Sciatic nerve (tissue), 2 donors: ENCODE measurements at places on chromosomes 3 and 15. TPM values are rescaled to one million over a fixed set of nuclear protein-coding genes. Genes with fewer than 3 reads are reported as not detected.

The FETUB gene
- total RNA-seq = not detected

The HIGD2B gene
- total RNA-seq = not detected

The PLSCR2 gene
- total RNA-seq = 0.71 TPM

The LRRN1 gene
- 10.4 TPM for total RNA-seq

The NR1I2 gene
- not detected for total RNA-seq

The CCR1 gene
- total RNA-seq = 16.5 TPM

The GRAMD2A gene
- total RNA-seq = 6.7 TPM

The ERICH6 gene
- 0.49 TPM for total RNA-seq

The SEMA7A gene
- 30.9 TPM for total RNA-seq

The CLDN18 gene
- 0.09 TPM for total RNA-seq

The RASGRF1 gene
- 3.0 TPM for total RNA-seq

The DHX30 gene
- total RNA-seq = 57.2 TPM

The GUCA1C gene
- not detected for total RNA-seq

The CPEB1 gene
- total RNA-seq = 27.1 TPM

The CD96 gene
- total RNA-seq = 1.7 TPM

The GOLGA8N gene
- total RNA-seq = 35.0 TPM

The ASB14 gene
- not detected for total RNA-seq

The ISY1 gene
- total RNA-seq = 31.9 TPM

The PATL2 gene
- 2.9 TPM for total RNA-seq

The GPR87 gene
- total RNA-seq = not detected

The EXD1 gene
- not detected for total RNA-seq

The SEMA3G gene
- total RNA-seq = 38.3 TPM

The ZNF860 gene
- total RNA-seq = 0.89 TPM

The CMTM8 gene
- 7.6 TPM for total RNA-seq

The HTD2 gene
- total RNA-seq = 12.9 TPM

The CIB2 gene
- 5.4 TPM for total RNA-seq

The C15orf62 gene
- 0.49 TPM for total RNA-seq

The GADL1 gene
- total RNA-seq = 0.27 TPM

The SEMA6D gene
- total RNA-seq = 42.8 TPM

The MUC13 gene
- total RNA-seq = not detected

The FYTTD1 gene
- total RNA-seq = 66.8 TPM

The PPARG gene
- 37.8 TPM for total RNA-seq

The CDCP1 gene
- total RNA-seq = 1.8 TPM

The EOGT gene
- 37.4 TPM for total RNA-seq

The ITIH3 gene
- 22.0 TPM for total RNA-seq

The SEC62 gene
- 232 TPM for total RNA-seq

The C3orf22 gene
- total RNA-seq = not detected

The DNASE1L3 gene
- total RNA-seq = 2.0 TPM

The LTK gene
- total RNA-seq = 1.1 TPM

The EPHB1 gene
- 6.6 TPM for total RNA-seq

The ZCWPW2 gene
- total RNA-seq = 3.3 TPM
